ENCODE measurements at places on chromosomes 3 and 15.

DNA sequence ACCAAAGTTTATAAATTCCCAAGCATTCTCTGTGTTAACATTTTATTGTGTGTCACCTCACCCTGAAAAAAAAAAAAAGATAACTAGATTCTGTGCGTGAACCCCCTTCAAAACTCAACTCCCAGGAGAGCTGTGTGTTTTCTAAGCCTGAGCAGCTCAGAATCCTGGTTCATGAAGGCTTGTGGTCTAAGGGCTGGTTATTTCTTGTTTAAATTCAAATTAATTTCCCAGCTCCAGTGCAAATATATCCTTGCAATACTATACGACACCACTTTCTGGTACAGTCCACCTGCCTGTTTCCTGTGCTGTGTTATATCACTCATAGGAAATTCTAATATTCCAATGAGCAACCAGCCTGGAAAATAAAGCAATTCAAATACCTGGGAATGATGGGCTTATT, 23.4 kb upstream of the MYZAP start:
- no peak for DNase-seq

- no peak for DNase-seq
These were observed 165.8 kb upstream of the SLC24A5 start for GRCh38 chr15:47955021-47955420.

- DNase-seq: no peak
These were observed 138.7 kb downstream of the CHL1 start for GRCh38 chr3:335240-335639.

DNA sequence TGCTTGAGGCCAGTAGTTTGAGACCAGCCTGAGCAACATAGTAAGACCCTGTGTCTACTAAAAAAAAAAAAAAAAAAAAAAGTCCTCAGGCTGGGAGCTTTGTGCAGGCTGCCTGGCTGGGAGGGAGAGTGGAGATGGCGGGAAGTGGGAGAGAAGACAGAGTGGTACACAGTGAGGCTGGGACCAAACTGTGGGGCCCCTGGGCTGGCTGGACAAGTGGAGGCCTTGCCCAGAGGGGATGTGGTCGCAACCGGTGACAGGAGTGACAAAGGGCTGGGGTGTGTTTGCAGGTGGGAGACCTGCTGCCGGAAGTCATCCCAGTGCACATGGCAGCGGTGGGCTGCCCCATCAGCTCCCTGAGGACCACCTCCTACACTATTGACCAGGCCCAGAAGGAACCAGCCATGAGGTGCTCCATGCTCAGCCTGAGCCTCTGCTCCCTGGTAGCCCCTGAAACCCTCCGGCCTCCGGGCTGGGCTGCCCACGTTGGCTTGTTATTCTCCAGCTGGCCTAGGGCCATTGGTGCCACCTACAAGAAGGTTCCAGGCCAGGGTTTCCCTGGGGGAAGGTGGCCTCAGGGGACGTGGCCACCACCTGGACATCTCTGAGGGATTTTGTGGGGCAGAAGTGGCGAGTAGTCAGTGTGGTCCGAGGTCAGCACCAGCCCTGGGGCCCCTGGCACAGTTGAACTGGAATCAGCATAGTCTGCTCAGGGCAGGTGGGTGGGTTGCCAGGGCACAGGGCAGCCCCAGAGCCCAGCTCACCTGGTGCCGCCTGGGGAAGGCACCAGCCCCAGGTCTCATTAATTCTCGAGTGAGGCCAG, 22.7 kb downstream of the ACAA1 start:
- no peak for DNase-seq

GRCh38 chr15:57032338-57032737, 113.9 kb downstream of the TCF12 start:
- no peak for DNase-seq

- no peak for DNase-seq
These were observed 44.8 kb downstream of the FGD5 start for GRCh38 chr3:14863333-14864100.

- DNase-seq: no peak
These were observed 2.8 kb upstream of the TOPAZ1 start for GRCh38 chr3:44238889-44239288.

DNA sequence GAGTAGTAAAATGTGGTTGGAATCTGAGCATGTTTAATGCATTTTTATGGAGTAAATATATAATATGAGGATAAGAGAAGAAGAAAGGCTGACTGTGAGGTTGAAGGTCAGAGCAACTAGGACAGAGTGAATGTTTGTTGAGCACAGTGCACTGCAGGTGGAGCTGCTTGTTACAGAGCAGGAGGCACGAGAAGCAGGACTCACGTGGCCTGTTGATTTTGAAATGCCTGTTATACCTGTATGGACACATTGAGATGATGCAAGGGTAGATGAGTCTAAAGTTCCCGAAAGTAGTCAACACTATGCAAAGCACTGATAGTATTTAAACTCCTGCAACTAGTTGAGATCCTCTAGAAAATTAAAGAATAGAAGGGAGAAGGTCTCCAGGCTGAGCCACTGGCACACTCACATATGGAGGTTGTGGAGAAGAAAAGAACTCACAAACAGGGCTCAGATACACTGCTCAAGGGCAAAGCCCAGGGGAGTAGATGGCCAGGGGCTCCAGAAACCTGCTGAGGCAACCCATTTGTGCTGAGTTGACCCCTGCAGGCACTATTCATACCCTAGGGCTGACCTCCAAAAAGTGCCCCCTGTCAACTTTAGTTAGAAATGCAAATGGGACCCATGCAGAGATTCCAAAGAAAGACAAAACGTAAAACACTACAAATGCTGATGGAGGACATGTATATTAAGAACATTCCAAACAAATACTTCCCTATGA, 541.5 kb downstream of the GABRG3 start:
- DNase-seq: no peak

DNA sequence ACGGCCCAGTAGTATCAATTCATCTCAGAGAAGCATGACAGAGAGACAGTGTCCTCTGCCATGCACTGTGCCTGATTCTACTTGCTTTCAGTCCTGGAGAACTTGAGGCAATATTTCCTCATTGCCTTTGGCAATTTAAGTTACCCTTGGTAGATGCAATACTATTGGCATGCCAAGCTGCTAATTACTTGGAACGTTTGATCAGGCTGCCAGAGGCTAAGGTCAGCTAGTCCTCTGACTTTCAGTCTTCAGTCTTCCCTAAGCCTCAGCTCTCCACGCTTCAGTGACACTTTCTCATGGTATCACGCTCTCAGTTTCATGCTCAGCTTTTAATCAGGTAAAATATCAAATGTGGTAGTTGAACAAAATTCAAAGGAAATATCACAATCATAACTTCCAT, 13.1 kb upstream of the OSBPL11 start:
- DNase-seq: no peak

DNA sequence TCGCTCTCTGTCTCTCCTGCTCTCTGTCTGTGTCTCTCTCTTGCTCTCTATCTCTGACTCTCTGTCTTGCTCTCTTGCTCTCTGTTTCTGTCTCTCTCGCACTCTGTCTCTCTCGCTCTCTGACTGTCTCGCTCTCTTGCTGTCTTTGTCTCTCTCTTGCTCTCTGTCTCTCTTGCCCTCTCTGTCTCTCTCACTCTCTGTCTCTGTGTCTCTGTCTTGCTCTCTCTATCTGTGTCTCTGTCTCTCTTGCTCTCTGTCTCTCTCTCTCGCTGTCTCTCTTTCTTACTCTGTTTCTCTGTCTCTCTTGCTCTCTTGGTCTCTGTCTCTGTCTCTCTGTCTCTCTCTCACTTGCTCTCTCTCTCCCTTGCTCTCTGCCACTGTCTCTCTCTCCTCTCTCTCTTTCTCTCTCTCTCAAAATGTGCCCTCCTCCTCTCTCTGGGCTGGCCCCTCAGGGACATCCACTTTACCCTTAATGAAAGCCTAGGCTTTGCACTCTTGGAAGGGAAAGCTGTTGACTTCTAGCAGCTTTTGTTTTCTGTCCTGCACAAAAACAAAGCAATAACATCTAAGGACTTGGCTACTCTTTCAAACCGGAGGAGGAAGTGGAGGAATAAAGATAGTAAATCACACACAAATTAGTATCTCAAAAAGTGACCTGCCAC, 73.9 kb upstream of the NR2E3 start:
- no peak for DNase-seq

GRCh38 chr3:15513810-15514662, 7.5 kb downstream of the COLQ start:
- DNase-seq: no peak

GRCh38 chr15:33344111-33344510, 33.3 kb downstream of the RYR3 start:
- DNase-seq: no peak

DNA sequence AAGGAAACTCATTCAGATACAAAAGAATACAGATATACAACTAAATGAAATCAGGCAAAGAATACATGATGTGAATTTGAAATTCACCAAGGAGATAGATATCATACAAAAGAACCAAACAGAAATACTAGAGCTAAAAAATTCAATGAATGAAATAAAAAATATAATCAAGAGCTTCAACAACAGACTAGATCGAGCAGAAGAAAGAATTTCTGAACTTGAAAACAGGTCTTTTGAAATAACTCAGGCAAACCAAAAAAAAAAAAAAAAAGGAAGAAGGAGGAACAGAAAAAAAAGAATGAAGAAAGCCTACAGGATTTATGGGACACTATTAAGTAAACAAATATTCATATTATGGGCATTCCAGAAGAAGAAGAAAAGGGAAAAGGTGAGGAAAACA, 137.8 kb downstream of the DMXL2 start:
- DNase-seq: no peak

DNA sequence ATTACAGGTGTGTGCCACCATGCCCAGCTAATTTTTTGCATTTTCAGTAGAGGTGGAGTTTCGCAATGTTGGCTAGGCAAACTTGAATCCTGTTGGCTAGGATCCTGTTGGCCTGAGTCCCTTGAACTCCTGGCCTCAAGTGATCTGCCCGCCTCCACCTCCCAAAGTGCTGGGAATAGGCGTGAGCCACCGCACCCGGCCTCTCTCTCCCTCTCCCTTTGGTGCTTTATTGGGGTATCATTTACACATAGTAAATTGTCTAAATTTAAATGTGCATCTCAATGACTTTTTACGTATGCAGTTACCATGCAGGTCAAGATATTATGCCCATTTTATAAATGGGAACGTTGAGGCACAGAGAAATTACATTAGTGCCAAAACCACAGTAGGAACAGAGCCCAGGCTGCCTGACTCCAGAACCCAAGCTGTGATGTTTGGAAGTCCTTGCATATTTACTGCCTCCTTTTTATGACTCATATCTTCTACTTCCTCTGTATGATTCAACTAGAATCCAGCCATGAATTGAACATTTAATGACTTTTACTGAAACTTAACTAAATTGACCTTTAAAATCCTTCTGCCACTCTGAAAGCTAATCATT, 34.0 kb upstream of the RPP14 start:
- no peak for DNase-seq

DNA sequence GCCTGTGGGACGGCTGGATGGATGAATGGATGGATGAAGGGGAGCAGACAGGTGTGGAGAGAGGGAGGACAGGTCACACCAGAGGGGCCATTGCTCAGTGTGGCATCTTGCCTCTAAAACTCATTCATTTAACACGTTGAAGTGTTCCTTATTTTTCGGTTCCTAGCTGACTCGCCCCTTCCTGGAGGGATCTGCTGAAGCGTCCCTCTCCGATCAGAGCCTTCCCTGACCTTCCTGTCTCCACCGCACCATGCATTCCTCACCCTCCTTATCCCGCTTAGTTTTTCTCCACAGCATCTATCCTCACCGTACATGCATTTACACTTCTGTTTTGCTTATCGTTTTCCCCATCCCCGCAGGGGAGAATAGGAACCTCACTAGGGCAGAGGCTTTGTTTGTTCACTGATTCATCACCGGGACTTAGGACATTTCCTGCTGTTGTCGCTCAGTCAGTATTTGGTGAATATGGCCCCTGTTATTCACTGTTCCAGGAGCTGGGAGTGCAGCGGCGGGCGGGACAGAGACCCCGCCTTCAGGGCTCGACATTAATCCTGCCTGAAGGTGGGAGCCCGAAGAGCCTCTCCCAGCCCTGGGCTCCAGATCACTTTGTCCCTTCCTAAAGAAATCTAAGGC, 32.0 kb downstream of the FOXL2 start:
- no peak for DNase-seq

DNA sequence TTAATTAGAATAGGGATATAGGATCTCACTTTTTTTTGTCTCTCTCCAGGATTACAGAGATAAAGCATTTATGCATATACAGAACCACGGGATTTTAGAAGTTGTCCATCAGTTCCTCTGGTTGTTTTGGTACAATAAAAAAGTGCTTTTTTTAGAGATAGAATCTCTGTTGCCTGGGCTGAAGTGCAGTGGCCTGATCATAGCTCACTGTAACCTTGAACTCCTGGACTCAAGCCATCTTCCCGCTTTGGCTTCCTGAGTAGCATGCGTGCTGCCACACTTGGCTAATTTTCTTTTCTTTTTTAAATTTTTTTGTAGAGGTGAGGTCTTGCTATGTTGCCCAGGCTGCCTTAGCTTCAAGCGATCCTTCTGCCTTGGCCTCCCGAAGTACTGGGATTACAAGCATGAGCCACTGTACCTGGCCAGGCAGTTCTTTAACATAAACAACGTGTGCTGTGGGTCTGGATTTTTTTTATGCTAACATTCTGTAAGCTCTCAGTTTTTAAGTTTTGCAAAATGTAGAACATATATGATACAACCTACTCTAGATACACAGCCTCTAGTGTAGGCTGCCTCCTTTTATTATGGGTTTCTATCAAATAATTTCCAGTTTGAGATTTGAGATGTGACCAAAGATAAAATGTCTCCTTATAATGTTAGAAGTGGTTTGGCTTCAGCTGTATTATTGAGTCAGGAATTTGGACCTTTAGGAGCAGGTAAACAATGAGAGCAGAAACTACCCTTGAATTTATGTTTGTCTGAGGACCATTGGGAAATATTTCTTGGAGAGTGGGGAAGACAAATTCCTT, 57.4 kb upstream of the ULK4 start:
- DNase-seq: peak; percentile 64

DNA sequence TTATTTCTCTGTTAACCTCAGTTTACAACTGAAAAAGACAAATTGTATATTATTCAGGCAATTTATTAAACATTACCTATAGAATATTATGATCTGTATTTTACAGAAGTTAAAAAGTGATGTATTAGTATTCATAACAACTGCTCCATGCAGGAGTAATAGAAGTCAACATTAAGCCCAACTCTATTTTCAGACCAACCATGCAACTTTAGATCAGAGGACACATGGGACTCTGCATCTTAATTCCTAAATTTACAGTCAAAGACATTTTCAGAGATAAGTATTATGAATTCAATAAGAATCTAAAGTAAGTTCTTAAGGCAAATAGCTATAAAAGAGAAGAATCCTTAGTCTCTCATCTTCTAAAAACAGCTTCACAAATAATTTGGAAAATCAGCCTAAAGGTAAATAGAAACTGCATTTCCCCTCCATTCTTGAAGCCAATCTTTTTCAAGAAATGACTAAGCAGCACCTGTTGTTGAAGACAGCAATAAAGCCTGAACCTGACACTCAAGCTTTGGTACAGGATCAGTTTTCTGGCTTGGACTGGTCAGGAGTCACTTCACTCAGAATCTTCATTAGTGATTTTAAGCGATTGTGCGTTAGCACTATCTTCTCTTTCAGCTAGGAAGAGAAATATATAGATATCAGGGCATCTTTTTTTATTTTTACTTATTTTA, 23.0 kb downstream of the OIP5 start:
- DNase-seq: no peak

GRCh38 chr3:197371591-197372046, 73.2 kb upstream of the DLG1 start:
- no peak for DNase-seq

GRCh38 chr15:62118520-62119226, 46.4 kb downstream of the C2CD4B start:
- no peak for DNase-seq
